A549 treated with GW870086 at 1 μM for 4 hours (cell line): ENCODE measurements at places on chromosomes 7 and 10. TPM values are rescaled to one million over a fixed set of nuclear protein-coding genes. Genes with fewer than 3 reads are reported as not detected.

Gene SFRP4
- 2.6 to 4.1 TPM (median 3.8 TPM) in 5 replicates for total RNA-seq

Gene ENTPD1
- 0.05 TPM in 1 of 5 replicates, not detected in the others for total RNA-seq

Gene PRKG1
- 0.02 TPM in 2 of 5 replicates, not detected in the others for total RNA-seq

Gene OPN4
- total RNA-seq = not detected in 5 replicates

Gene STK32C
- 35.9 to 48.8 TPM (median 46.9 TPM) in 5 replicates for total RNA-seq

Gene RNLS
- total RNA-seq = 7.0 to 10.4 TPM (median 8.3 TPM) in 5 replicates

Gene YAE1
- total RNA-seq = 18.5 to 22.8 TPM (median 19.6 TPM) in 5 replicates

Gene CLIP2
- total RNA-seq = 11.7 to 17.4 TPM (median 15.2 TPM) in 5 replicates

Gene C7orf57
- 0.18 to 0.79 TPM (median 0.26 TPM) in 5 replicates for total RNA-seq

Gene SLC16A9
- 0.06 to 0.17 TPM (median 0.07 TPM) in 5 replicates for total RNA-seq

Gene PTPRZ1
- total RNA-seq = not detected in 5 replicates

Gene RAB19
- not detected in 5 replicates for total RNA-seq

Gene MDH2
- 301 to 444 TPM (median 401 TPM) in 5 replicates for total RNA-seq

Gene LIPN
- not detected in 5 replicates for total RNA-seq
